Heart right ventricle (tissue), 16 donors: ENCODE measurements at places on chromosomes 3 and 15.

GRCh38 chr3:53168175-53168923 lies 7.3 kb downstream of the PRKCD start:
- peak overlapping the region; percentile 90 for H3K27ac ChIP-seq
- peaks cover 9% of the 10 kb centered on the region for H3K4me1 ChIP-seq
- H3K27me3 ChIP-seq = no peaks in the 10 kb centered on the region
- H3K4me3 ChIP-seq = no peak overlapping the region
- H3K36me3 ChIP-seq = no peaks in the 10 kb centered on the region

- no peaks in the 10 kb centered on the region for H3K27me3 ChIP-seq
- H3K4me1 ChIP-seq = peaks cover 25% of the 10 kb centered on the region
- no peak overlapping the region for H3K4me3 ChIP-seq
- H3K27ac ChIP-seq = no peak overlapping the region
Observed at GRCh38 chr3:170864525-170865208, 5.3 kb downstream of the RPL22L1 start.

DNA sequence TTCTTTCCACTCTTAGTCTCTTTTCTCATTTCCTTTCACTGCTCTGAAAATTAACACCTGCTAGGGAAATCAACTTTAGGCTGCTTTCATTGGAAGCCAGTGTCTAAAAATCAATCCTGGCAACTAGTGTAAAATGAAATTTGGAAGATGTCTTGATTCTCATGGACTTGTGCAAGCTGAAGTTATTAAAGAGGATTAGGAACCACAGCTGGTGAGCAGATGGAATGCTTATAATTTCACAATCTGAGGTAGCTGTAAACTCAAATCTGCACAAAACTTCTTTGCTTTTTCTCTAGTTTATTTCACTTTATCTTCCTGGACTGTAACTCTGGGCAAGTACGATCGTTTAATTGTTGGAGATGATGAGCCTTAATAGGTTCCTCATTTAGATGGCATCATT lies 175.6 kb downstream of the GHSR start:
- peaks cover 41% of the 10 kb centered on the region for H3K4me1 ChIP-seq
- no peak overlapping the region for H3K27ac ChIP-seq
- H3K4me3 ChIP-seq = no peak overlapping the region
- no peaks in the 10 kb centered on the region for H3K27me3 ChIP-seq
- peaks cover 31% of the 10 kb centered on the region for H3K36me3 ChIP-seq

DNA sequence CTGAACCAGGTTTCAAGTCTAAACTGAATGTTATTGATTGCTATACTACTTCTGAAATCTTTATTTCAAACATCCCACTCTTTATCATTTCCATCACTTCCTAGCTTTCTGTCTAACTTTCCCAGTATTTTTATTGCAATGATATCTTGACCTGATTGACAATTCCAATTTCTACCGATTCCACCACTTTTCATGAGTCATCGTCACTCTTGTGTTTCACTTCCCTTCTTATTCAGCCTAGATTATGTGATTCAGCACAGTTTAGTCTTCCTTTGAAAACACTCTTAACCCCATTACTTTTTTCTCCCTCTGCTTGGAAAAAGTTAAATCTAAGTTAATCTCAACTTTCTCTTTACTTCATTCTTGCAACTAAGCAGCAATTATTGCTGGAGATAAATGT lies 62.6 kb downstream of the SLC7A14 start:
- no peaks in the 10 kb centered on the region for H3K4me1 ChIP-seq
- H3K4me3 ChIP-seq = no peak overlapping the region
- H3K27me3 ChIP-seq = no peaks in the 10 kb centered on the region
- H3K27ac ChIP-seq = no peak overlapping the region

DNA sequence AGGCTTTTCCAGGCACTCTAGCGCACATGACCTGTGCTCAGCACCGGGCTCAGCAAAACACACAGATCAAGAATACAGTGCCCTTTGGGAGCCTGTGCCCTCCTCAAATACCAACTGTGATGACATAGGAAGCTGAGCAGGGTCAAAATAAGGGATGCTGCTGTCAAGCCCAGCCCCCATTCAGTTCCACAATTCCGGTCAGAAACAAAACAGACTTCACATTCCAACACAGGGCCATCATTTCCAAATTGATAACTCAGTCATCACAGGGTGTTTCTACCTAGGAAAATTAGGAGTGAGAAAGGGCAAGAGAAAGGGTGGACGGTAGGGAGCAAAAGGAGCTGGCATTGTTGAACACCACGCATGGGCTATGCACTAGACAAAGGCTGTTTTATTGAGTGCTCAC lies 158.4 kb upstream of the CCDC54 start:
- no peaks in the 10 kb centered on the region for H3K27me3 ChIP-seq
- no peaks in the 10 kb centered on the region for H3K36me3 ChIP-seq
- DNase-seq = no peak
- H3K27ac ChIP-seq = no peak overlapping the region
- no peak overlapping the region for H3K4me3 ChIP-seq

- no peaks in the 10 kb centered on the region for H3K27me3 ChIP-seq
- H3K4me1 ChIP-seq = no peaks in the 10 kb centered on the region
- no peak for DNase-seq
Observed at GRCh38 chr15:86556396-86557017, 476.8 kb downstream of the AGBL1 start.

DNA sequence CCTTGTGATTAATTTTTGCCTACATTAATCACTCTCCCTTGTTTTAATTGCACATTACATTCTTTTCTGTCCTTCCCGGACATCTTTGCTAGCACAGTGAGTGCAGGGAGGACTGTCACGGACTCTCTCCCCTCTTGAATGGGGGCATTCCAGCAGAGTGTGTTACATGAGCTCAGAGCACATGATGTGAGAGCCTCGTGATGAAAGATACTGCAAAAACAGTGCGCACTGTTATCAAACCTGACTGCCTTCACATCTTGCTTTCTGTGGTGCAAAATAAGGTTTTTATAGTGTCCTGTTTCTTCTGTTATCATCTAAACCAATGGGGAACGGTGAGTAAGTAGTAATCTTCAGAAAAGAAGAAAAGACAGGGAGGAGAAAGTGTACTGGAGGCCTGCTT lies 167.5 kb downstream of the PGPEP1L start:
- H3K36me3 ChIP-seq = no peaks in the 10 kb centered on the region
- H3K4me1 ChIP-seq = peaks cover 63% of the 10 kb centered on the region
- peak; percentile 33 for DNase-seq
- no peak overlapping the region for H3K4me3 ChIP-seq
- no peaks in the 10 kb centered on the region for H3K27me3 ChIP-seq
